ENCODE measurements at places on chromosomes 11 and 22.
A peak's percentile ranks its signal among the peaks of the same experiment; 100 is the strongest.

GRCh38 chr22:30015846-30016245 lies 64.4 kb upstream of the HORMAD2 start:
- H3K36me3 ChIP-seq = peaks cover 50% of the 10 kb centered on the region
- no peak for DNase-seq
- no peaks in the 10 kb centered on the region for H3K4me1 ChIP-seq
- H3K4me3 ChIP-seq = no peak overlapping the region
- H3K27me3 ChIP-seq = no peaks in the 10 kb centered on the region

DNA sequence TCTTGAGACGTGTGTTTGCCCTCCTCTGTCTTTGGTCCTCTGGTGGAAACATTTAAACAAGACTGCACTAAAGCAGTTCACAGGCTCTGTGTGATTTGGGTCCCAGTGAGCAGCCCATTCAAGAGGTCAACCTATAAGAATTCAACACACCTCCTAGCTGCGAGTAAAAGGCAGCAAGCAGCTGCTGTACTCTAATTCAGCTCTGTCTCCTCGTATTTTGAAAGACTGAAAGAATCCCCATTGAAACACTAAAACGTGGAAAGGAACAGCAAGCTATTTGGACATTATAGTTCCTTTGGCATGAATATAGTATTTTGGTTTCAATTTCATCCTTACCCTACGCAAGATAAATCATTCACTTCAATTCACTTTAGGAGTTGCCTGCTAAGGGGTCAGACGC lies 1046.7 kb downstream of the DLG2 start:
- no peak overlapping the region for H3K4me3 ChIP-seq
- H3K27ac ChIP-seq = no peak overlapping the region
- no peak for DNase-seq
- no peaks in the 10 kb centered on the region for H3K4me1 ChIP-seq

DNA sequence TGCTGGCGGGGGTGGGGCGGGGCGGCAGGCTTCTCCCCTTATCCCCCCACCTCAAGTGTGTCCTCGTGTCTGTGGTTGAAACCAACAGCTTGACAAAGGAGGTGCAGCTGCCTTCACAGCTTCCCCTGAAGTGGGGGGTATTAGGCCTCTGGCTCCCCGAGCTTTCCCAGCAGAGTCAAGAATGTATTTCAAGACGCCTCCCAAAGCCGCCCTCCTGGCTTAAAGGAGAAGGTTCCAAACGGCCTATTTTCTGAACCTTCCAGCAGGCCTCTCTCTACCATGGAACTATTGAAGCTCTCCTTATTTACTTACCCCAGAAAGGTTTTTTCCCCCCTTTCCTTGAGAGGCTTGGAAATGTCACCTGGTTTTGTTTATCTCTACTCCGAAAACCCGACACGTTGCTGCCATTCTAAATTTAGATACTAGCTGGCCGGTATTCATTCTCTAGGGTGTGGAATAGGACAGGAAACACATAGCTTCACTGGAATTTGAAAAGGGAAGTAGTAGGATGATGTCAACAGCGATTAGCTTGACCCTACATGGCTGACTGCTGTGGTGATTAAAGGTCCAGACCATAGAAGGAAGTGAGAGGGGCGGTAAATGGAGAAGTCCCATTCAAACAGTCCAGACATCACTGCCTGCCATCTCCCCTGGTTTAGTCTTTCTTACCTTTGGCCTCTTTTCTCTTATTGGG lies 671 bp upstream of the PICALM start:
- no peak for DNase-seq
- H3K4me1 ChIP-seq = peaks cover 25% of the 10 kb centered on the region
- no peaks in the 10 kb centered on the region for H3K27me3 ChIP-seq
- H3K27ac ChIP-seq = peak overlapping the region; percentile 98
- peak overlapping the region; percentile 94 for H3K4me3 ChIP-seq

DNA sequence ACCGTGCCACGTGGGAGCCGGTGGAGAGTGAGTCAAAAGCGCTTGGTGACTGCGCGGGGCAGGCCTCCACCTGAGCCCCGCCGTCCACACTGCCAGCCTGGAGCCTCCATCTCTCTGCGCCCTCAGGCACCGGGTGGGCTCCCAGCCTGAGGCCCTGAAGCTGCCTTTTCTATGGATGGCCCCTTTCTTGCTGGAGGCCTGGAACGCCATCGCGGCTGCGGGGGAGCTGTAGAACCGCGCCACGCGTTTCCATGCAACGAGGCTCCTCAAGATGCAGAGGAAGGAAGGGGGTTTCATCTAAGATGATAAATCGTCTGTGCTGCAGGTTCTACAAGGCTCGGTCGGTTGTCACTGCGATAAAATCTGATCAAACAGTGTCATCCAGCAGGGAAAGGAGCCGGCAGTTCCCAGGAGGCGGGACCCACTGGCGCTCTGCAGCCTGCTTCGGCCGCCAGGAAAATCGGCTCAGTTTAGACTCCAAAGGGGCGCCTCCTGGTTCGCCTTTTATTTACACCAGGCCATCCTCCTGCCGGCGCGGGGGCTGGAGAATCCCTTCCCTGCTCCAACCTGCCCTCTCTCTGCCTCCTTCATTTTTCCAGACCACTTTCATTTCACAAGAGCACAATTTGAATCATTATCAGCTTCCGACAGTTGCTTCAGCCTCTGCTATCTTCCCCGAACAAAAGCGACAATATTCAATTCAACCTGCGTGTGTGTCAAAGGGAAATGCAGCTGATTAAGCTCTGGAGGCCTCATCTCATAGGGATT lies 624.4 kb downstream of the BRD1 start:
- H3K4me3 ChIP-seq = no peak overlapping the region
- H3K4me1 ChIP-seq = no peaks in the 10 kb centered on the region
- H3K27ac ChIP-seq = no peak overlapping the region
- H3K36me3 ChIP-seq = no peaks in the 10 kb centered on the region

DNA sequence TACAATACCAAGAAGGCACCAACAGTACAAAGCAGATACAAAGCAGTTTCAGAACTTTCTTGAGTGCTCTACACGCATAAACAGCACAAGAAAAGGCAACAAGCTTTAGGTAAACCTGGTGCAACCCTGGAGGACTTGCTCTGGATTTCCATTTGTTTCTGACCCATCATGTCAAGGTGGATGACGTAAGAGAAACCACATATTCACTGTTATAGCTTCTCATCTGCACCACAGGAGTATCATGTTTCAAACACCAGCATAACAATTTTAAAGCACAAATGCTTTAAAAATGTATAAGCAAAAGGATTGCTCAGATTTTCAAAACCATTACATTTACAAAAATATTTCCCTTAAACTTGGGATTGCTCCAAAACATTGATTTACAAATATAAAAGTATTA lies 25.0 kb upstream of the YPEL1 start:
- H3K4me3 ChIP-seq = peak overlapping the region; percentile 40
- H3K27me3 ChIP-seq = no peaks in the 10 kb centered on the region
- peaks cover 46% of the 10 kb centered on the region for H3K36me3 ChIP-seq
- H3K4me1 ChIP-seq = peaks cover 83% of the 10 kb centered on the region
- peak overlapping the region; percentile 68 for H3K27ac ChIP-seq

GRCh38 chr11:130524132-130524790 lies 75.8 kb downstream of the ADAMTS15 start:
- peaks cover 86% of the 10 kb centered on the region for H3K27me3 ChIP-seq
- no peak overlapping the region for H3K27ac ChIP-seq
- DNase-seq = no peak
- no peak overlapping the region for H3K4me3 ChIP-seq

DNA sequence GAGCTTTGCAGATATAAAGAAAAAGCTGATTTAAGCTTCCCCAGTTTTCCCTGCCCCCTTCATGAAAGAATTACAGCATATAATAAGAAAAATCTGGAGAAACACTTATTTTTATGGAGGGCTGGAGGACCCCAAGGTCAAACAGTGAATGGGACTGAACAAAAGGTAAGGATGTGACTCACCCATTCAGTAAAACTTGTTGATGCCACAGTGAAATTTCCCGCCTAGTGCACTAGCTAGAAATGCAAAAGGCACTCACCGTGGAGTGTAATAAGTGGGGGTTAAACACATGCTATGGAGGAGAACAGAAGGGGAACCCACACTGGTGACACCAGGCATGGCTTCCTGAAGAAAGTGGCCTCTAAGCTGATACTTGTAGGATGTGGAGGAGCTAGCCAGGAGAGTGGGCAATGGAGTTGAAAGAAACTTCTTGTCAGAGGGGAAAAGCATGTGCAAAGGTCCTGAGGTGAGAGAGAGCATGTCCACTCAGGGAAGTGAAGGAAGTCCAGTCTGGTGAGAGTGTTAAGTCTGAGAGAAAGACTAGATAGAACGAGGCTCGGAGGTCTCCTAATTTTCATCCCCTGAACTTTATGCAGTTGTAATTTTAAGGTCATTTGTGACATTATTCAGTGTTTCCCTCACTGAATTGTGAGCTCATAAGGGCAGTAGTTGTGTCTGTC lies 77.1 kb downstream of the MIAT start:
- peaks cover 21% of the 10 kb centered on the region for H3K36me3 ChIP-seq
- H3K4me3 ChIP-seq = no peak overlapping the region
- no peak for DNase-seq
- no peak overlapping the region for H3K27ac ChIP-seq

- H3K27ac ChIP-seq = no peak overlapping the region
- peaks cover 5% of the 10 kb centered on the region for H3K4me1 ChIP-seq
- no peak overlapping the region for H3K4me3 ChIP-seq
- H3K27me3 ChIP-seq = peaks cover 16% of the 10 kb centered on the region
- peaks cover 2% of the 10 kb centered on the region for H3K36me3 ChIP-seq
- no peak for DNase-seq
Measured at GRCh38 chr11:75160220-75160757, 9.4 kb downstream of the SLCO2B1 start.

GRCh38 chr11:64121663-64122410 lies 44.1 kb downstream of the MACROD1 start:
- DNase-seq = no peak
- no peak overlapping the region for H3K4me3 ChIP-seq
- no peaks in the 10 kb centered on the region for H3K4me1 ChIP-seq
- no peak overlapping the region for H3K27ac ChIP-seq
- no peaks in the 10 kb centered on the region for H3K27me3 ChIP-seq

DNA sequence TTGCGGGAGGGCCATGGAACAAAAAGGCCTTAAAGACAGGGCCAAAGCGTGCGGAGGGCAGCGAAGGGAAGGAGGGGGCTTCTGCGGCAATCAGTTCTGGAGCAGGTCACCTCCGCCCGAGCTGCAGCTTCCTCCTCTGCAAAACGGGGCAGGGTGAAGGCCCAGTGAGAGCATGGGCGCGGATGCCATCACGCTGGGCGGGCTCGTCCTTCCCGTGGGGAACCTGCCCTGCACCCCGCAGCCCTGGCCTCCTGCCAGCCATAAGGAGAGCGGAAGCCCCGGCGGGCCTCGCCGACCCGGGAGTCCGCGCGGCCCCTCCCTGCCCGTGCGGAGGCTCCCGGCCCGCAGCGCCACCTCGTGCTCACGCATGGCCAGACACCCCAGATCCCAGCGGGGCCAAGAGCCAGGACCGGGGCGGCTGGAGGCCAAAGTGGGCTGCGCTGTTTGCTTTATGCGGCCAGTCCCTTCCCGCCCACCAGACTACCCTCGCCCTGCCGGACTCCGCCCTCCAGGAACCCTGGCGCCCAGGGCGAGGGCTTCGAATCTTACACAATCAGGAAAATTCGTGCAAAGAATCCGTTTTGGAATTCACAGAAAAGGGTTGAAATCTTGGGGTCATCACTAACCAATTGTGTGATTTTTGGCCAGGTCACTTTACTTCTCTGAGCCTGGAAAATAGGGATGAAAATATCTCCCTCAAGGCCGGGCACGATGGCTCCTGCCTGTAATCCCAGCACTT lies 16.1 kb downstream of the TSKU start:
- peak overlapping the region; percentile 69 for H3K27ac ChIP-seq
- DNase-seq = peak; percentile 61
- H3K4me3 ChIP-seq = peak overlapping the region; percentile 55
- peaks cover 4% of the 10 kb centered on the region for H3K4me1 ChIP-seq
- peaks cover 1% of the 10 kb centered on the region for H3K36me3 ChIP-seq
- peaks cover 13% of the 10 kb centered on the region for H3K27me3 ChIP-seq

- peak overlapping the region; percentile 90 for H3K4me3 ChIP-seq
- H3K36me3 ChIP-seq = peaks cover 14% of the 10 kb centered on the region
- H3K4me1 ChIP-seq = peaks cover 28% of the 10 kb centered on the region
- H3K27me3 ChIP-seq = no peaks in the 10 kb centered on the region
- H3K27ac ChIP-seq = peak overlapping the region; percentile 86
- DNase-seq = peak; percentile 43
Measured at GRCh38 chr22:46614025-46614931, 5.9 kb upstream of the GRAMD4 start.

DNA sequence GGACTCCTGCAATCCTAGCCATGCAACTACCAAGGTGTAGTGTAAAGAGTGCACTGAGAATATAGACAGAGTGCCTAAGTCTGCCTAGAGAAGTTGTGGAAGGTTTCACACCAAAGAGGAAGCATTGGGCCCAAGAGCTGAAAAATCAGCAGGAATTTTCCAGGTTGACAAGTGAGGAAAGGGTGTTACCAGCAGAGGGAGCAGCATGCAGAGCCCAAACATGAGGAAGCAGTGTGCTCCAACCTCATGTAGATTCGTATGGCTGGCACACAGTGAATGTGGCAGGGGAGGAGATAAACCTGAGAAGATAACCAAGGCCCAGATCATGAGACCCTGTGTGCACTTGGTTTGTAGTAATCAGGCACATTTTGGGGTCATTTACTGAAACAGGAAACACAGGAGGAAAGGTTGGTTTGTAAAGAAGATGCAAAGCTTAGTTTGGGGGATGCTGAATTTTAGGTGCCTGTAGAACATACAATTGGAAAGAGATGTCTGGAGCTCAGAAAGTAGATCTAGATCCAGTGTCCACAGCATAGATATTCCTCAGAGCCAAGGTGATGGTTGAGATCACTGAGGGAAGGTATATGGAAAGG lies 1.7 kb downstream of the HPX start:
- no peaks in the 10 kb centered on the region for H3K4me1 ChIP-seq
- no peak for DNase-seq

DNA sequence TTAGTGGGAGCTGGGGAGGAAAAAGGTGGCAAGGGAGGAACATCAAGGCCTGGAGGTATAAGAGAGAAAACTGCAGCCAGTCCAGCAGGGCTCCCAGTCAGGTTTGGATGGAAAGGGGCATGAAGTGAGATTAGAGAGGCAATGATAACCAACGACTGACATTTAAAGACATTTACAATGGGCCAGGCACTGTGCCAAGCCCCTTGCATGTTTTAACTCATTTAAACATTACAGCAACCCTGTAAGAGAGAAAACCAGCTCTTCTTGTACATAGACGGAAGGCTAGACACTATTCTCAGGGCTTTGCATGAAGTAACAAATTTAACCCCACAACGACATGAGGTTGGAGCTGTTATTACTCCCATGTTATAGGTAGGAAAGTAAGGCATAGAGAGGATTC lies 32.1 kb upstream of the PAK1 start:
- peaks cover 42% of the 10 kb centered on the region for H3K27me3 ChIP-seq
- no peak overlapping the region for H3K4me3 ChIP-seq

- peaks cover 35% of the 10 kb centered on the region for H3K4me1 ChIP-seq
- H3K36me3 ChIP-seq = peaks cover 2% of the 10 kb centered on the region
Measured at GRCh38 chr11:77150836-77151235, 22.8 kb downstream of the MYO7A start.

Data from central memory CD8-positive, alpha-beta T cell (primary cell).